ENCODE measurements at places on chromosomes 4 and X. TPM values are rescaled to one million over a fixed set of nuclear protein-coding genes. Genes with fewer than 3 reads are reported as not detected.

Gene DNAAF6
- total RNA-seq: not detected

Gene ARHGAP36
- total RNA-seq: not detected

Gene FRMPD3
- 0.73 TPM for total RNA-seq

Gene EPHA5
- total RNA-seq: 1.1 TPM

Gene MGARP
- total RNA-seq: not detected

Gene CCDC149
- total RNA-seq: 29.0 TPM

Gene LRP2BP
- 4.8 TPM for total RNA-seq

Gene ETDB
- not detected for total RNA-seq

DNA sequence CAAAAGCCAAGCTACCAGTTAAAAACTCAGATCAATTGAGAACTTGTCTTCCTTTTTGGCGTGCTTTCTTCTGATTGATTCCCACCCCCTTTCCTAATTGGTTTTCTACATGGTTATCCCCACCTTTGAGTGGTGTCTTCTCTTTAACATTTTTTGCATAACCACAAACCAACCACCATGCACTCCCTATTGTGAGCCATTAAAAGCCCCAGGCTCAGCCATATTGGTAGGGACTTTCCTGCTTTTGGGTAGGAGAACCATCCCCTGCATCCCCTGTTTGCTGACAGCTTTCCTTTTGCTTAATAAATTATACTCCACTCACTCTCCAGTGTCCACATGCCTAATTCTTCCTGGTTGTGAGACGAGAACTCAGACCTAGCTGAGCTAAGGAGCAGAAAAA is 1651.4 kb upstream of the IGFBP7 start:
- H3K4me1 ChIP-seq: no peaks in the 10 kb centered on the region
- no peak for DNase-seq
- H3K27ac ChIP-seq: no peak overlapping the region
- no peaks in the 10 kb centered on the region for H3K36me3 ChIP-seq
- H3K4me3 ChIP-seq: no peak overlapping the region

DNA sequence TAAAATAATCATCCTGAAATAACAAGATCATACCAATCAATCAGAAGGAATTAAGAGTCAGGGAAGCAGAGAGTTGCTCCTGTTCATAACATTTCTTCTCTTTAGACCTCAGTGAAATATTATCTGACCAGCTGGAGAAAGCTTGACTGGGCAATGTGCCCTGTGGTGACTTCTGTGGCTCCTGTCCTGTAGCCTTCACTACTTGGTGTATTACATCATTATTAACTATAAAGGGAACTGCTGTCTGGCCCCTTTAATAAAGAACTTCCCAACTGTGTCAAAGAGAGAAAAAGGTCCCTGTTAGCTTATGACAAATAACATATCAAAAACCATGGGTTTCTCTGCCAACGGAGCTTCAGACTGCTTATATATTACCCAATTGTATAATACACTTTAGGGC is 18.0 kb downstream of the OPHN1 start:
- peaks cover 12% of the 10 kb centered on the region for H3K4me1 ChIP-seq
- no peak overlapping the region for H3K4me3 ChIP-seq
- no peaks in the 10 kb centered on the region for H3K27me3 ChIP-seq
- H3K36me3 ChIP-seq: no peaks in the 10 kb centered on the region

GRCh38 chrX:139200793-139201192 is 329.7 kb upstream of the F9 start:
- H3K4me1 ChIP-seq: no peaks in the 10 kb centered on the region
- peaks cover 16% of the 10 kb centered on the region for H3K27me3 ChIP-seq
- no peak overlapping the region for H3K27ac ChIP-seq

DNA sequence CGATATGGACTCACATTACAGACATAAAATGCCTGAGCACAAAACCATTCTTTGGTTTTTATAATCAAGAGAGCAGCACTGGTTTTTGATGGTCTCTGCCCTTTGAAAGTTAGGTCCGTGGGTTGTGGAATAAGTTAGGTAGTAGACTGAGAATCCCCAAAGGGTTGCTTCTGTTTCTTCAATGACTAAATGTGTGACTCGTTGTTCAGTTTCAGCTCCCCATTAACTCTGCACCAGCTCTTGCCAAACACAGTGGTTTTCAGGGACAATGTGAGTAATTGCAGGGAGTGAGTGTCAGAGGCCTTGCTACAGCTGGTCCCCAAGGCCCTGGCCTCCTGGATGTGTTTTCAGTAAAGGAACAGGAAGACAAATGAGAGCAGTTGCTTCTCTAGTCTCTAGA is 24.8 kb downstream of the SMIM20 start:
- H3K4me3 ChIP-seq: no peak overlapping the region
- no peaks in the 10 kb centered on the region for H3K36me3 ChIP-seq
- H3K4me1 ChIP-seq: no peaks in the 10 kb centered on the region
- no peak for DNase-seq
- no peaks in the 10 kb centered on the region for H3K27me3 ChIP-seq
- H3K27ac ChIP-seq: no peak overlapping the region

- H3K36me3 ChIP-seq: no peaks in the 10 kb centered on the region
- H3K4me1 ChIP-seq: no peaks in the 10 kb centered on the region
- no peak for DNase-seq
- H3K27ac ChIP-seq: no peak overlapping the region
- no peak overlapping the region for H3K4me3 ChIP-seq
Observed at GRCh38 chrX:148572337-148572736, 71.9 kb downstream of the AFF2 start.

DNA sequence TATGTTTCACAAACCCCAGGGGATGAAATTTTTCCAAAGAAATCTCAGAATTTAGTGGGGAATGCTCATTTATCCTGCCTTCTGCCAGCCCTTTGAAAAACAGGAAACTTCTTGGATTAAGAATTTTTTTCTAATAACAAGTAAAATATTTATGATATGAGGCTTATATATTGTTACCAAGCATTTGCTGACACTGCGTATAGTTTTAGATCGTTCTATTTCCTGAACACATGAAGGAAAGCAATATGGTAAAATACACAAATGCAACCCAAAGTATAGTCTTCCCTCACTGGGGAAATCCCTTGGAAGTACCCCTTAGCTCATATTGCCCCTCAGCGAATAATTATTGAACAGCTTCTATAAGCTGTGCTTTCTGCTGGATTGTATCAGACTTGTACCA is 54.4 kb upstream of the MND1 start:
- no peak overlapping the region for H3K27ac ChIP-seq
- no peak for DNase-seq
- H3K4me1 ChIP-seq: no peaks in the 10 kb centered on the region
- no peak overlapping the region for H3K4me3 ChIP-seq
- H3K27me3 ChIP-seq: no peaks in the 10 kb centered on the region

DNA sequence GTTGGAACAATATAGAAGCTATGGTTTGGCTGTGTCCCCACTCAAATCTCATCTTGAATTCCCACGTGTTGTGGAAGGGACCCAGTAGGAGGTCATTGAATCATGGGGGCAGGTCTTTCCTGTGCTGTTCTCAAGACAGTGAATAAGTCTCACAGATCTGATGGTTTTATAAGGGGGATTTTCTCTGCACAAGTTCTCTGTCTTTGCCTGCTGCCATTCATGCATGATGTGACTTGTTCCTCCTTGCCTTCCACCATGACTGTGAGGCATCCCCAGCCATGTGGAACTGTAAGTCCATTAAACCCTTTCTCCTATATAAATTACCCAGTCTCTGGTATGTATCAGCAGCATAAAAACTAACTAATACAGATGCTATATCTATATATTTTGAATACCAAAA is 135.2 kb upstream of the EDNRA start:
- H3K27ac ChIP-seq: no peak overlapping the region
- H3K4me1 ChIP-seq: peaks cover 3% of the 10 kb centered on the region
- no peaks in the 10 kb centered on the region for H3K36me3 ChIP-seq
- H3K4me3 ChIP-seq: no peak overlapping the region
- DNase-seq: no peak
- H3K27me3 ChIP-seq: no peaks in the 10 kb centered on the region

DNA sequence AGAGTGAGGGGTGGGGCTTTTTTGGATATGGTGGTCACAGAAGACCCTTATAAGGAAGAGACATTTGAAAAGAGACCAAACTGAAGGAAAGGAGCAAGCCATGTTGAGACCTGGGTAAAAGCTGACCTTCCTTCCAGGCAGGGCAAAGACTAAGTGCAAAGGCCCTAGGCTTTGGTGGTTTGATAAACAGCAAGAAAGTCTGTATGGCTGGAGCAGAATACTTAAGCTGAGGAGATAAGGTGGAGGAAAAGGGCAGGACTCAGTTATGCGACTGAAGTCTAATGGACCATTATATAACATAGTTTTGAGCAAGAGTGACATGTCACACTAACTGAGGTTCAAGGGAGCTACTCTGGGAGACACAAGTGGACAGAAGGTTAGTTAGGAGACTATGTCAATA is 20.0 kb downstream of the SH3RF1 start:
- H3K27me3 ChIP-seq: no peaks in the 10 kb centered on the region
- DNase-seq: no peak
- H3K4me3 ChIP-seq: no peak overlapping the region
- no peaks in the 10 kb centered on the region for H3K36me3 ChIP-seq
- H3K27ac ChIP-seq: peak overlapping the region; percentile 88
- peaks cover 86% of the 10 kb centered on the region for H3K4me1 ChIP-seq

GRCh38 chr4:70619288-70619687 is 9.3 kb upstream of the ENAM start:
- peaks cover 30% of the 10 kb centered on the region for H3K4me1 ChIP-seq
- DNase-seq: no peak
- no peak overlapping the region for H3K4me3 ChIP-seq

- no peak for DNase-seq
- no peak overlapping the region for H3K4me3 ChIP-seq
- H3K27me3 ChIP-seq: no peaks in the 10 kb centered on the region
Observed at GRCh38 chrX:39205467-39205866, 404.2 kb downstream of the MID1IP1 start.

DNA sequence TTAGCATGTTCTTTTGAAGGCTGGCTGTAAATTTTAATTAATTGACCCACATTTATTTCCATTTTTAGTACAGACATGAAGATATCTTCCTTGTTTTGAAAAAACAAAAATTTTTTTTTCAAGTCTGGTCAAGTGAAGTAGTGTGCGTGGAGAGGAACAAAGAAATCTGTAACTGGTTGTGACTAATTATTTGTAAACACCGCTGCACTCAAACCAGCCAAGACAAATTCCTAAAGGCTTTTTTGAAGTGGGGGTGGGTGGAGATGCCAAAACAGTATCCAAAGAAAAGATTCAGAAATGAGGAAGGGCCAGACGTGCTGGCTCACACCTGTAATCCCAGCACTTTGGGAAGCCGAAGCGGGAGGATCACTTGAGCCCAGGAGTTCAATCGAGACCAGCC is 88.3 kb downstream of the SHROOM2 start:
- no peak overlapping the region for H3K27ac ChIP-seq
- H3K36me3 ChIP-seq: no peaks in the 10 kb centered on the region
- no peaks in the 10 kb centered on the region for H3K27me3 ChIP-seq
- no peak for DNase-seq
- no peak overlapping the region for H3K4me3 ChIP-seq

DNA sequence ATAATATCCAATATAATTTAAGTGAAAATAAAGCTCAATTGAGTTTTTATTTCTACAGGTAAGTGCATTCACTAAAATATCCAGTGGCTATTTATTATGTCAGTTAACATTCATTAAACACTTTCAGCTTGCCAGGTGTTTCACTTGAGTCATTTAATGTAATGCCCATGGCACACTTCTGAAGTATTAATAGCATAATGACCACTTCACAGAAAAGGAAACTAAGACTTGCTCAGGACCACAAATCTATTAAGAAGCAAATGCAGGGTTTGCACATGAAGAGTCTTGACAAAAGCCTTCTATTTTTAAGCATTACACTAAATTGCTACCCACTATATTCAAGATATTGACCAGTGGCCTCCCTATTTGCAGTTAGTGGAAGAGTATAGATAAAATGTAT is 612.7 kb downstream of the KCTD8 start:
- H3K4me1 ChIP-seq: no peaks in the 10 kb centered on the region
- H3K4me3 ChIP-seq: no peak overlapping the region
- DNase-seq: no peak
- no peak overlapping the region for H3K27ac ChIP-seq
- H3K27me3 ChIP-seq: no peaks in the 10 kb centered on the region
- H3K36me3 ChIP-seq: no peaks in the 10 kb centered on the region

DNA sequence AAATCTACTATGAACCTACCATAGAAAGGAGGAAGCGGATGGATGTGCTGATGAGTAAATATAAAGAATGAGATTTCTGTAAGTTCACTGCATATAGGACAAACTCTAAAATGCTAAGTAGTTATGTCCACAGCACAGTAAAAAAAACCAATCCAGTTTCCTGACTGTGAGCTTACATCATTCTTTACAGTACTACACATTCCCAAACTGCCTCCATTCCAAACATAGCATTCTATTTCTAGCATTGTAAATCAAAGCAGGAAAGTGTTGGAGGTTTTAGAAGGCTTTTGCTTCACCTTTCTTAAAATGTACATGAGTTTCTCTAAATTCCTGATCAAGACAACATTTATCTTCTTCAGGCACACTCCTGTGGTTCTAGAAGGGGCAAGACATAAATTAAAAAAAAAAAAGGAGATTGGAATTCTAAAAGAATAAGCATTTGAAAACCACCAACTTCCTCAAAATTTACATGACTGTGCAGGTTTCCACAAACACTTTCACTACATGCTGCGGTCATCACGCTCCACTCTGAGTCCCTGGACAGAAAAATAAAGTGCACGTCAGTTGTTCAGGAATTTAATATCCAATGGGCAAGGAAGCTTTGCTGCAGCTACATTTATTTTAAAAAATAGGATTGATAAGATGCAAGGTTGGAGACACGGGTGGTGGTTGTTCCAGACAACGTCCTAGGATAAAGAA is 297.6 kb upstream of the STS start:
- H3K27me3 ChIP-seq: no peaks in the 10 kb centered on the region
- no peaks in the 10 kb centered on the region for H3K4me1 ChIP-seq
- no peak overlapping the region for H3K27ac ChIP-seq
- H3K4me3 ChIP-seq: no peak overlapping the region

- no peak overlapping the region for H3K4me3 ChIP-seq
- H3K27me3 ChIP-seq: no peaks in the 10 kb centered on the region
- DNase-seq: no peak
- H3K27ac ChIP-seq: no peak overlapping the region
- H3K36me3 ChIP-seq: no peaks in the 10 kb centered on the region
Observed at GRCh38 chrX:6708676-6709380, 173.9 kb upstream of the VCX3A start.

DNA sequence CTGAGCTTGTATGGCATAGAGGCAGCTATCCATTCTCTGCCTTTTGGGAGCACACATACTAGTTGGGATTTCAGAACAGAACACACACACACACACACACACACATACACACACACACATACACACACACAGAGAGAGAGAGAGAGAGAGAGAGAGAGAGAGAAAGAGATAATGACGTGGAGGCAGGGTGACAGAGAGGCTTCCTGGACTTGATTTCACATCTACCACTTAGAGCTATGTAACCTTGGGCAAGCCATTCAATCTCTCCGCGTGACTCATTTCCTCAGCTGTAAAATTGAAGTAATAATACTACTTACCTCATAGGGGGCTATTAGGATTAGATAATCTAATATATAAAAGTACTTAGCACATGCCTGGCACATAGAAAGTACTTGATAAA is 12.3 kb upstream of the GRIA3 start:
- no peak overlapping the region for H3K4me3 ChIP-seq
- no peaks in the 10 kb centered on the region for H3K27me3 ChIP-seq
- no peak for DNase-seq

GRCh38 chr4:112901962-112902411 is 147.5 kb upstream of the ANK2 start:
- H3K36me3 ChIP-seq: no peaks in the 10 kb centered on the region
- no peak for DNase-seq
- no peak overlapping the region for H3K27ac ChIP-seq
